Mammary epithelial cell (primary cell): ENCODE measurements at places on chromosomes 3 and 15.

- no peak for DNase-seq
Observed at GRCh38 chr15:59158701-59159034, 48.0 kb upstream of the LDHAL6B start.

DNA sequence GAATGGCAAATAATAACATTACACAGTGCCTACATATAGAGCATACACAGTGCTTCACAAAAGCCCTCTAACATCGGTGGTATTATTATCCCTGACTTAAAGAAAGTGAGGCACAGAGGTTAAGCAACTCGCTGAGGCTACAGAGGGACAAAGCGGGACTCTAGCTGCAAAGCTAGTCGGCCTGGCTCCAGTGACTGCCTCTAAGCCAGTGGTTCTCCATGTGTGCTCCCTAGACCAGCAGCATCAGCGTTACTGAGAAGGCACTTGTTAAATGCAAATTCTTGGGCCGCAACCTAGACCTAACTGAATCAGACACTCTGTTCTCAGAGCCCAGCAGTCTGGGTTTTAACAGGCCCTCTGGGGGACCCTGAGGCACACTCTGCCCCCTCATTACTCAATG lies 33.1 kb upstream of the LIPC start:
- no peak for DNase-seq

- no peak for DNase-seq
Observed at GRCh38 chr3:10764259-10765051, 51.6 kb upstream of the SLC6A11 start.

DNA sequence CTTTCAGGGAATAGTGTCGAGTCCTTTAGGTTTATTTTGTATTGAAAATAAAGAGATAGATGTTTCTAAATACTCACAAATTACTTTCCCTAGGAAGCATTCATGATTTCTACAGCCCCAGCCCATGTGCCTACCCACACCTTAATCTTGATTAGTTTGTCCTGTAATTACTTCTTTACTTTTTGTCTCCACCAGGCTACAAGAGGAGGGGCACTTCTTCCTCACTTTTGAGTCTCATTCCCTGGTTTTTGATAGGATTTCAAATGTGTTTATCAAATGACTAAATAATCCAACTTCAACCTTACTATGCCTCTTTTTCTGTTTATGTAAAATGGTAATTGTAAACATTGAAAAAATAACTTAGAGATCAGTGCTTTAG lies 1.8 kb downstream of the PXK start:
- DNase-seq: no peak

- DNase-seq: peak; percentile 26
Observed at GRCh38 chr3:127738192-127738840, 65.6 kb downstream of the ABTB1 start.

DNA sequence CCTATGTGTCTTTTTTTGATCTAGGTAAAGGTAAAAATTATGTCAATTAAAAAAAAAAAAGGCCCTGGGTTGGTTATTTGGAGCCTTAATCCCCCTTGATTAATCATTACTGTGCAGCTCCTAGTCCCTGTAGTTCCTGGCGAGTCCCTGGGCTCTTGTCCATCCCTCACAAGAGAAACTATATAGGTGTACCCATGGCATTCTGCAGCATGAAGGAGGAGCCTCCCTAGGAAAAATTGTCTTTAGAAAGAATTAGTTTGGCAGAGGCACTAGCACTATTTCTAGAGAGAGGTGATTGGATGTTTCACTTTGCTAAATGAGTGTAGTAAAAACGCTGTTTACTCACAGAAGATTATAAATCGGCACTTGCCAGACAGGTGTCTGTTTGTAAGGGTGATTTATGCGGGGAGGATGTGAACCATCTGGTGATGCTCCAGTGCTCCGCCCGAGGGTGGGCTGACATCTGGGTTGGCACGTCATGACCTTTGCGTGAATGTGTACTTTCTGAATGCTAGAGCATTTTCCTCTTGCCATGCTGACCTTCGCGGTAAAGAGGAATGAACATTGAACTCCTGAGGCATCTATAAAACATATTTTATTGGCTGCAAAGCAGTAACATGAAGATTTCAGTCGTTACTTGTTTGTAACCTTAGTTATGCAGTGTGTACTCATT lies 12.6 kb downstream of the PLCL2 start:
- no peak for DNase-seq

GRCh38 chr15:50744601-50745000 lies 20.9 kb downstream of the SPPL2A start:
- DNase-seq: no peak

DNA sequence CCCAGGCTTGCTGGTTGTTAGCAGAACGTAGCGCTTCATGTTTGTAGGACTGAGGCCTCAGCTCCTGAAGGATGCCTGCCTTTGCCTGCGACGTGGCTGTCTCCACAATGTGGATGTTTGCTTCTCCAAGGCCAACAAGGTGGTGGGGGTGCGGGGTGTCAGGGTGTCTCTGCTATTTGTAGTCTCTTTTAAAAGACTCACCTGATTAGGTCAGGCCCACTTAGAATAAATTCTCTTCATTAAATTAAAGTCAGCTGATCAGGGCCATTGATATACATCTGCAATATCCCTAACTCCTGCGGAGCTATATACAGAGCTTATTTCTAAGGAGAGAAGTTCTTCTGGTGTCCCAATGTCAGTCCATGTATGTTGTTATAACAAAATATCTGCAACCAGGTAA lies 44.8 kb downstream of the PTPRG start:
- DNase-seq: no peak

DNA sequence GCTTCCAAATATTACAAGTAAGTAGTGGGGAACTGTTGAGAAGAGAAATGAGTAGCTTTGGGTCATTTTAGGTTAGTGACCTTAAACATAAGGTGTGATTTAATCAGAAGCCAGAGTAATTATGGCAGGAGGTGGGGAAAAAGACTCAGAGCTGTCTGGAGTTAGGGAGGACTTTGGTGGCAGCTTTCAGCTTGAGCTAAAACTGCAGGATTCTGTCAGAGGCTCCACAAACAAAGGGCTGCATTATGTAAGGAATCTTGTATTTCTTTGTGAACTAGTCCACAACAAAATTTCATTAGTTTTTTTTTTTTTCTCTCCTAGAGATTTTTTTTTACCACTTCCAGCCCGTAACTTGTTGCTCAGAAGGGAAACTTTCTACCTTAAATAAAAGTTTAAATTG lies 345.3 kb downstream of the TIGIT start:
- DNase-seq: no peak

DNA sequence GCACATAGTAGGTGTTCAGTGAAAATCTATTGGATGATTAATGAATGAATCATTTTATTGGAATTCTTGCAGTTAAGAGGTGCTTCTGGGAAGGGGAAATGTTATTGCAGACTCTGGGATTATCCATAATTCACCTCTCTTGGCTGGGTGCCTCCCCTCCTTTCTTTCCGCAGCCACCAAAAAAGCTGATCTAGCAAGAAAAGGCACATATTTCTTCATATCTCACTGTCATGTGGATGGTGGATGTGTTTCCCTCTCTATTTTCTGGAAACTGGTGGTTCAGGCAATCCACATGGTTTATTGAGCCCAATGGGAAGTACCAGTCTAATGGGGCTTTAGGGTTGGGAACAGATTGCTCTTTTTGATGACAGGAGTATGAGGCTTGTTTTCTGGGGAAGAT lies 151.1 kb upstream of the ROPN1 start:
- DNase-seq: no peak

DNA sequence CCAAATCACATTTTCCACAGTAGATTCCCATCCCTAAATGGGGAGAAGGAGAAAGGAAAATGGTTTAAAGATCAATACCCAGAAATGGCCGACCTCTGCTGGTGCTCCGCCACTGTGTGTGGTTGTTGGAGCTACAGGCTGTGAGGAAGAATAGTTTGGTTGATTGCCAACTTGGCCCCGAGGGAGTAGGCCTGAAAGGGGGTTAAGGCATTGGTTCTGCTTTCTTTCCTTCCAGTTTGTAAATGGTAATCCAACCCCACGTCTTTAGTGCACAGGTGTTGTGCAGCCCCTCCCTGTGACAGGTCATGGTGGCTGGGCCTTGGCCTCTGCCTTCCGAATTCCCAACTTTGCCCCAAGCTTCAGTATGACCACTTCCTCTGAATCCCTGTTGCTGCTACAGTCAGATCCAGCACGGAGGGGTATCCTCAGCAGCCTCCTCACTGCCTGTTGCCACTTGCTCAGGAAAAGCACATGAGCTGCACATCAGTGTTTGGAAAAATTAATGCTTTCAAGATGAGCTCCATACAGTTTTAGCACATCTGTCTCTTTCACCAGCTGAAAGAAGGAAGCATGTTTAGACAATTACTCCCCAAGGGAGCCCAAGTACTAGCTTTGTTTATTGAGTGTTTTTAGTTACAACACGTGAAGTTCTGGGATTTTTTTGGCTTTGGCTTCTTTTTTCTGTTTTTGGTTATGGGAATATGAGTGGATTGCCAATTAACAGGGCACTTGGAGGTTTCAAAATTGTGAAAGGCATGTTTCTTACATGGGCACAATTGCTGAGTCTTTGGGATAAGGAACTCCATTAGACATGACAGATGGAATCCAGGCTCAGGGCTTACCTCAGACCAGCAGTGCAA lies 92.3 kb upstream of the ROPN1 start:
- DNase-seq: no peak

GRCh38 chr3:58324391-58325390 lies 8.0 kb upstream of the PXK start:
- DNase-seq: peak; percentile 19

GRCh38 chr3:53806182-53807116 lies 39.8 kb downstream of the CHDH start:
- DNase-seq: no peak
